ENCODE measurements at places on chromosomes 12 and 14. TPM values are rescaled to one million over a fixed set of nuclear protein-coding genes. Genes with fewer than 3 reads are reported as not detected.

Gene IGF1
- total RNA-seq = 0.69 TPM

Gene MYO1H
- total RNA-seq = not detected

Gene INSM2
- total RNA-seq = not detected

Gene CLEC1B
- total RNA-seq = not detected

Gene CYP27B1
- total RNA-seq = 0.53 TPM

Gene GZMH
- not detected for total RNA-seq

Gene TAS2R7
- total RNA-seq = not detected

Gene GLIPR1L2
- 0.05 TPM for total RNA-seq

Gene P2RX2
- total RNA-seq = not detected

Gene COPS7A
- total RNA-seq = 68.9 TPM

Gene CCDC196
- not detected for total RNA-seq

Gene GLIPR1
- 17.0 TPM for total RNA-seq

Gene DTX1
- not detected for total RNA-seq

Gene JAG2
- 52.0 TPM for total RNA-seq

Gene NOVA1
- total RNA-seq = 0.15 TPM

Gene OR6C65
- not detected for total RNA-seq

Gene CLEC14A
- total RNA-seq = 167 TPM

Gene A2M
- 45.0 TPM for total RNA-seq

Gene MGP
- total RNA-seq = 38.0 TPM

Gene CELA1
- not detected for total RNA-seq

Gene E2F7
- total RNA-seq = 27.8 TPM

Gene C1QL4
- total RNA-seq = not detected

Gene RNASE2
- total RNA-seq = not detected

Gene SRGAP1
- 5.3 TPM for total RNA-seq
